Activated CD8-positive, alpha-beta memory T cell treated with anti-CD3 and anti-CD28 coated beads, Interleukin-2, amount 10 ng/mL, durations not matched to agents 7 days and 5 days (primary cell): ENCODE measurements at places on chromosomes 6 and 20. TPM values are rescaled to one million over a fixed set of nuclear protein-coding genes. Genes with fewer than 3 reads are reported as not detected.

DNA sequence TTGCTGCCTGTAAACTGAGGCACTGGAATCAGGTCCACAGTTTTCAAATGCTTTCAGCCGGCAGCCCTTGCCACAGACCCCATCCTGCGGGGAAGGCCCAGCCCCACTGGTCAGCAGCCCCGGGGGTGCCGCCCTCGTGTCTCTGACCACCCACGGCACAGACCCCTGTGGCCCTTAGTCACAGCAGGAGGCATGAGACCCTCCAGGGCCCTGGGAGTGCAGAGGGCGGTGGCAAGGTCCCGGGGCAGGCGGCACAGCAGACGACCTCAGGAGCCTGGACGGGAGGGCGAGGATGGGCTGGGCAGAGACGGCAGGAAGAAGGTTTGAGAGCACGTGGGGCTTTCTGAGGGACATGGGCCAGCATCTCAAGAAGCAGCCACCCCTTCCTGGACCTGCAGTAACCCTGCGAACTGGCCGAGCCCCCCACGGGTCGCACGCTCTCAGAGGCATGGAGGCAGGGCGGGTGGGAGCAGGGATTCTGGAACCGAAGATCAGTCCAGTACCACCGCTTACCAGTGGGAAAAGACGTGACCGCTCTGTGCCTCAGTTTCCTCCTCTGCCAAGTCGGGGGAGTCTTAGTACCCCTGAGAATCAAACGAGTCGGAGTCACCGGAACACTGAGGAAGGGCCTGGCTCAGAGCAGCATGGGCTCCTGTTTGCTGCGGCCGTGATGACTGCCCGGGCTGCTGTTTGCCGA, 140.7 kb downstream of the TAF4 start:
- H3K4me1 ChIP-seq: no peaks in the 10 kb centered on the region
- no peaks in the 10 kb centered on the region for H3K36me3 ChIP-seq
- no peak overlapping the region for H3K27ac ChIP-seq
- no peak overlapping the region for H3K4me3 ChIP-seq

GRCh38 chr20:8388707-8389106, 256.6 kb downstream of the PLCB1 start:
- peaks cover 5% of the 10 kb centered on the region for H3K4me1 ChIP-seq
- no peaks in the 10 kb centered on the region for H3K27me3 ChIP-seq
- DNase-seq: no peak
- no peak overlapping the region for H3K4me3 ChIP-seq
- no peaks in the 10 kb centered on the region for H3K36me3 ChIP-seq

- H3K36me3 ChIP-seq: peaks cover 11% of the 10 kb centered on the region
- H3K4me3 ChIP-seq: peak within 1 kb of the TSS; percentile 92
- peaks cover 31% of the 10 kb centered on the region for H3K4me1 ChIP-seq
- H3K27ac ChIP-seq: peak within 1 kb of the TSS; percentile 87
- DNase-seq: peak; percentile 97
Measured at GRCh38 chr6:122399348-122400120, at the start of gene HSF2. HSF2 (plus strand) TSS chr6:122399652; CDS start chr6:122399738, 86 bp downstream.

GRCh38 chr6:92848459-92848858, 570.9 kb downstream of the EPHA7 start:
- DNase-seq: no peak
- no peaks in the 10 kb centered on the region for H3K4me1 ChIP-seq
- H3K36me3 ChIP-seq: no peaks in the 10 kb centered on the region
- H3K27ac ChIP-seq: no peak overlapping the region
- H3K4me3 ChIP-seq: no peak overlapping the region

Gene ZBTB22
- total RNA-seq: 11.8 TPM
